ENCODE measurements at places on chromosomes 3 and 15.

- no peak for DNase-seq
Observed at GRCh38 chr15:64697911-64698369, 77.4 kb downstream of the RBPMS2 start.

DNA sequence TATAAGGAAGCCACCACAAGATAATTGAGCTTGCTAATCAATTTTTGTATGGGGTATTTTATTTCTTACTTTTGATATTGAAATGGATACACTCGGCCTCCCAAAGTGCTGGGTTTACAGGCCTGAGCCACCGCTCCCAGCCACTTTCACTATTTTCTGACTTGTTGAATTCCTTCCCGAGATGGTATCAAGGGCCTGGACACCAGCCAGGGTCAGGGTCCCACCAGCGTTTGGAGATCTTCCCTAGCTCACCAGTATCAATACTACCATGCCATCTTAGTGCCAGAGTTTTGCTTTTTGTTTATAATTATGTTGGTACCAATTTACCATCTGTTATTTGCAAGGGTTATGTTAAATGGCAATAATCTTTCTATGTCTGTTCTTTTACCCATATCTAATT lies 5.5 kb upstream of the SELENOT start:
- no peak for DNase-seq

DNA sequence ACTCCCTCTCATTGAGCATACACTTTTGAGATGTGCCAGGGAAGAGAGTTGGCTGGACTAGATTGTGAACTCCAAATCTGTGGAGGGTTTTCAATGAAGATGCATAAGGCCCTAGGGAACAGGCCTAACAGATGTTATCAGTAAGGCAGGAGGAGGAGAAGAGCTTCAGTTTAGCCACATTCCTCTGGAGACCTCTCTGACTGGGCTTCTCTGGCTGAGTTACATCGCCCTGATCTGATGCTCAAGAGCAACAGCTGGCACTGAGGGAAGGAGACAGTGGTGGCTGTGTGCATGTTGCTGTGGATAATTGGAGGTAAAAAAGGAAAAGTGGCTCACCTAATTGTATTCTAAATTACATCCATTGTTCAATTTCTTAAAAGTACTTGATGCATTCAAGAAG lies 206.4 kb upstream of the CFAP20DC start:
- no peak for DNase-seq

DNA sequence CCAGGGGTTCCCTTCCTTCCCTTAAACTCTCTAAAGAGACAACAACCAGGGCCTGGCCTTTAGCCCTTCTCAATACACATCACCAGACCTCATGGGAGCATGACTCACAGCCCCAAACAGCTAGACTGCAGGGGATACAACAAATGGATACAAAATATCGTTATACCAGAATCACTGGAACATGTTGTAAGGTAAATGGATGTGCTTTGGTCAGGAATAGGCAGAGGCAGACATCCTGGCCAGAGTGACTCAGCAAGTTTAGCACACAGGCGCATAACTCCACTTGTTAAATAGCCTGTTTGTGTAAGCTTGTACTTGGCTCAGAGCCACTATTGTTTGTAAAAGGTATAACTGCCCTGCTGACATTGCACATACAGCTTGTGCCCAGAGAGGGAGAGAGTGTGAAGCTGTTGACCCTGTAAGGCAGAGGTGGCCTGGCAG lies 18.3 kb downstream of the TMED3 start:
- DNase-seq, result peak; percentile 68

- DNase-seq, result no peak
Observed at GRCh38 chr15:70786996-70787395, 23.6 kb upstream of the UACA start.

GRCh38 chr15:31104003-31104402 lies 2.5 kb upstream of the TRPM1 start:
- no peak for DNase-seq

- peak; percentile 83 for DNase-seq
Observed at GRCh38 chr15:51126842-51127241, 32.1 kb upstream of the TNFAIP8L3 start.
